ENCODE measurements at places on chromosomes 16 and 17. TPM values are rescaled to one million over a fixed set of nuclear protein-coding genes. Genes with fewer than 3 reads are reported as not detected.

GRCh38 chr17:30579610-30580315 is 102.6 kb downstream of the GOSR1 start:
- DNase-seq: no peak

- DNase-seq: no peak
Observed at GRCh38 chr17:2701996-2702741, 9.4 kb downstream of the CLUH start.

- no peak for DNase-seq
Observed at GRCh38 chr17:58265271-58265670, 15.5 kb downstream of the MPO start.

DNA sequence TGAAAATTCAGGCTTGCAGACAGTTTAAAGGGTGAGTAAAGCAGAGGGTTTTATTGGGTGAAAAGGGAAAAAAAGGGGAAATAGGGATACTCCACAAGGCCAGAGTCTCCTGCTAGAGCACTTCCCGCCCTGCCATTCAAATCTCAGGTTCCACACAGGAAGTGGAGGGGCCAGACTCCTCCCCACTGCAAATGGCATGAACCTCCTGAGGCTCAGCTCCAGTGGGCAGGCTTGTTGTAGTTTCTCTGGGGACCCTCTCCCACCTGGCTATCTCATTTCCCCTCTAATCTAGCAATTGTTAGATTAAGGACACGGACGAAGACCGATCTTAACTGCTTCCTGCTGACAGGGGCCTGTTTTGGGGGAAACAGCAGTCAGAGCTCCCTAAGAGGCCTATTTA is 43.4 kb downstream of the TAOK1 start:
- DNase-seq: no peak

GRCh38 chr17:29100296-29100695 is 57.4 kb downstream of the PIPOX start:
- DNase-seq: no peak

GRCh38 chr16:10888320-10888937 is 11.4 kb downstream of the CIITA start:
- DNase-seq: no peak

DNA sequence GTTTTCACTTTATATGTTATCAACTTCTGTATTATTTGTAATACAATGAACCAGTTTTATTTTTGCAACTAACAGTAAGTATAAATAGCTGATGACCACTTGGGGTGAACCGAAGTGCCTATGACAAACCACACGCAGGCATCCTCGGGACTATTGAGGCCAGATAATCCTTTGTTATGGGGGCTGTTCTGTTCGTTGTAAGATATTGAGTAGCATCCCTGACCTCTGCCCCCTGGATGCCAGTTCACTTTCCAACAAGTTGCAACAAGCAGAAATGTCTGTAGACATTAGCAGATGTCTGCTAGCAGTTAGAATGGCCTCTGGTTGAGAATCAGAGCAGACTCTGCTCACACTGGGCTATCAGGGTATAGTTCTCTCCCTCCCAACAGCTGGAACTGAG is 277.0 kb downstream of the WWOX start:
- no peak for DNase-seq

DNA sequence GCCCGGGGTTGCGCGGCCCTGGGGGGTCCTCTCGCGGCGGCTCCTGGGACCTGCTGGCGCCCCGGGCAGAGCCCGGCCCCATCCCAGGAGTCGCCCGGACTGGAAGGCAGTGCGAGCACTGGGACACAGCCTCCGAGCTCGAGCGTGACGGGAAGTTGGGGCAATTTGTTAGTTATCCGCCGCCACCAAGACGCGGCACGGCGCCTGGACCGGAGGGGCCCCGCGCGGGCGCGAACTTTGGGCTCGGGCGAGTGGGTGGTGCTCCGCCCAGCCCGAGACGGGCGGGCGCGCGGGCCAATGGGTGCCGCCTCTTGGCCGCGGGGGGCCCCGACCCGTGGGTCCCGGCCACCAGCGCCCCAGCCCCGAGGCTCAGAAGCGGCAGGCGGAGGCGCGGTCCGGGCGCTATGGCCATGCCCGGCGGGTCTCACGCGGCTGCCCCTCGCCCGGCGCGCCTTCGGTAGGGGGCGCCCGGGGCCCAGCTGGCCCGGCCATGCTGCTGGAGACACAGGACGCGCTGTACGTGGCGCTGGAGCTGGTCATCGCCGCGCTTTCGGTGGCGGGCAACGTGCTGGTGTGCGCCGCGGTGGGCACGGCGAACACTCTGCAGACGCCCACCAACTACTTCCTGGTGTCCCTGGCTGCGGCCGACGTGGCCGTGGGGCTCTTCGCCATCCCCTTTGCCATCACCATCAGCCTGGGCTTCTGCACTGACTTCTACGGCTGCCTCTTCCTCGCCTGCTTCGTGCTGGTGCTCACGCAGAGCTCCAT is at the start of gene ADORA2B:
Gene ADORA2B (plus strand): TSS at position 372 of the 768 bp plus-strand sequence. CDS start 119 bp downstream, at position 491.
- no peak for DNase-seq

GRCh38 chr16:82008957-82009592 is 2.2 kb downstream of the SDR42E1 start:
- no peak for DNase-seq

- DNase-seq: no peak
Observed at GRCh38 chr17:46059486-46059885, 60.4 kb downstream of the STH start.

DNA sequence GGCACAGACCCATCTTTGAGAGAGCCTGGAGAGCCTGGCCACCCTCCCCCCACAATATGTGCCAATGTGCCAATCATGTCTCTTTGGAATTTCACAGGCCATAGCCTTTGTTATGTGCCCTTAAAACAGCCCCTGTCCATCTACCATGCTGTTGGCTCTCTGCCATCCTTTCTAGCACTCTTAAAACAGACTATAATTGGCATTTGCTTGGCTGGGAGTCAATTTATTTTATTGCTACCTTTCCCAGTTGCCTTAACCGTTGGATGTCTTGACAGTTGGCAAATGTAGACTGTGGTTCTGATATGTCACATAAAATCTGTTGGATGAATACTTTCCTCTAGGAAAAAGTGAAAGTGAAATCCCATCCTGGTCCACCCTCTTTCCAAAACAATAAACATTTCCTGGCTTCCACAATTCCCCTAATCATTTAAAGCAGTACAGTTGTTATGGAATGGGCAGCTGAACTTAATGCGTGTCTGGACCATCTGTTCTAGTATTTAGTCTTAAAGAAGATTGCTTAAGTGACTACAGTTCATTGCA is 394.0 kb downstream of the KCNJ2 start:
- DNase-seq: no peak

Gene LLGL1
- polyA plus RNA-seq: 1.5 TPM

Gene TTC19
- polyA plus RNA-seq: 40.5 TPM

Gene SPNS2
- polyA plus RNA-seq: 0.10 TPM

Gene DNAJC7
- polyA plus RNA-seq: 74.6 TPM

Gene HLF
- polyA plus RNA-seq: 0.59 TPM

Data from CD8-positive, alpha-beta memory T cell (primary cell).